Pancreas (tissue), 10 donors: ENCODE measurements at places on chromosomes 2 and 18. TPM values are rescaled to one million over a fixed set of nuclear protein-coding genes. Genes with fewer than 3 reads are reported as not detected.

SF3B6 gene
- polyA plus RNA-seq, result 35.6 TPM

ARHGAP28 gene
- 1.8 TPM for polyA plus RNA-seq

CLIP4 gene
- 6.3 TPM for polyA plus RNA-seq

PIAS2 gene
- 3.5 TPM for polyA plus RNA-seq

LDLRAD4 gene
- 2.5 TPM for polyA plus RNA-seq

SERPINB12 gene
- polyA plus RNA-seq, result not detected

SULT1C4 gene
- polyA plus RNA-seq, result 0.92 TPM

KIF5C gene
- 2.0 TPM for polyA plus RNA-seq

DSG2 gene
- 15.8 TPM for polyA plus RNA-seq

COL5A2 gene
- polyA plus RNA-seq, result 2.2 TPM

UGT1A7 gene
- polyA plus RNA-seq, result not detected

SERTAD2 gene
- 2.2 TPM for polyA plus RNA-seq

DNPEP gene
- polyA plus RNA-seq, result 89.4 TPM

EPAS1 gene
- polyA plus RNA-seq, result 69.1 TPM

C1QL2 gene
- 0.15 TPM for polyA plus RNA-seq

TPGS2 gene
- 18.5 TPM for polyA plus RNA-seq

AMER3 gene
- polyA plus RNA-seq, result 2.1 TPM

AQP4 gene
- 0.15 TPM for polyA plus RNA-seq

LCLAT1 gene
- 4.3 TPM for polyA plus RNA-seq

BBS5 gene
- polyA plus RNA-seq, result 9.2 TPM

SLC38A11 gene
- polyA plus RNA-seq, result 2.5 TPM

CCL20 gene
- polyA plus RNA-seq, result 8.8 TPM

EHD3 gene
- 1.7 TPM for polyA plus RNA-seq

COL6A3 gene
- 9.0 TPM for polyA plus RNA-seq

BOLL gene
- polyA plus RNA-seq, result not detected

DQX1 gene
- 0.07 TPM for polyA plus RNA-seq

SERPINB7 gene
- polyA plus RNA-seq, result not detected

MYOM1 gene
- polyA plus RNA-seq, result 14.3 TPM

CYP27A1 gene
- 6.1 TPM for polyA plus RNA-seq

LYPD6B gene
- 8.1 TPM for polyA plus RNA-seq

C2orf74 gene
- polyA plus RNA-seq, result 21.4 TPM

PMAIP1 gene
- polyA plus RNA-seq, result 0.28 TPM

KCNJ3 gene
- polyA plus RNA-seq, result 0.76 TPM

CNRIP1 gene
- 6.4 TPM for polyA plus RNA-seq
